Skeletal muscle cell (primary cell): ENCODE measurements at places on chromosomes 4 and X.

GRCh38 chr4:40437741-40438383 lies 102.7 kb downstream of the CHRNA9 start:
- no peak for DNase-seq

DNA sequence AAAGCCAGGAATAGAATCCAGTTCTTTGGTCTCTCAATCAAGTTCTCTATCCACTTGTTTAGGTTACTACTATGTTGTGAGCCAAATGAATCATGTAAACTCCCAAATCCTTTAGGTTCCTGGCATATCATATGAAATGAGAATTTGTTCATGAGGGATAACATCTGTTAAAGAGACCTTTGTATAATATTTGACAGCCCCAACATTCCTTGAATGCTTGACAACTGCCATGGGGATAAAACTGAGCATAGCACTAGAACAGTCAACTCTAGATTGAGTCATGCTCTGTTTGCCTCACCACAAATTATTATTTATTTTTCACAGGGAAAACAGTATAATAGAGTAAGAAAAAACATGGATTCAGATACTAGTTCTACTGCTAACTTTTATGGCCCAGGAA lies 93.3 kb downstream of the NAA11 start:
- peak; percentile 47 for DNase-seq

DNA sequence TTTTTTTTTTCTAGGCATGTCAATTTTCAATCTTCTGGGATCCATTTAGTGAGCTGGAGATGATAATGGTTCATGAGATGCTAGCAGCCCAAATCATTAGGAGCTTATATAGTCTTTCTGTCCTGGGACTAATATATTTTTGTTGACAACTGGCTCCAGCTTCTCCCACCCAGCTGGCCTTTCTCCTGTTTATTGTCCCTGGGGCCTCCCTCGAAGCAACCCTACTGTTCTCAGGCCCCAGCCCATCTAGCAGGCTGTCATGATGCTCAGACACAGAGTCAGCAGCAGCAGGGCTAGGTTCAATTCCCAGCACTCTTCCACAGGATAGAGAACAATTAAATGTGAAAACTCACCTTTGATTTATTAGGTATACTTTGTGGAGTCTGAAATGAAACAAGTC lies 127.6 kb upstream of the MID1 start:
- no peak for DNase-seq

GRCh38 chr4:119048446-119048845 lies 87.2 kb upstream of the MYOZ2 start:
- DNase-seq: no peak

- DNase-seq: no peak
Observed at GRCh38 chr4:23769406-23769805, 120.4 kb downstream of the PPARGC1A start.

DNA sequence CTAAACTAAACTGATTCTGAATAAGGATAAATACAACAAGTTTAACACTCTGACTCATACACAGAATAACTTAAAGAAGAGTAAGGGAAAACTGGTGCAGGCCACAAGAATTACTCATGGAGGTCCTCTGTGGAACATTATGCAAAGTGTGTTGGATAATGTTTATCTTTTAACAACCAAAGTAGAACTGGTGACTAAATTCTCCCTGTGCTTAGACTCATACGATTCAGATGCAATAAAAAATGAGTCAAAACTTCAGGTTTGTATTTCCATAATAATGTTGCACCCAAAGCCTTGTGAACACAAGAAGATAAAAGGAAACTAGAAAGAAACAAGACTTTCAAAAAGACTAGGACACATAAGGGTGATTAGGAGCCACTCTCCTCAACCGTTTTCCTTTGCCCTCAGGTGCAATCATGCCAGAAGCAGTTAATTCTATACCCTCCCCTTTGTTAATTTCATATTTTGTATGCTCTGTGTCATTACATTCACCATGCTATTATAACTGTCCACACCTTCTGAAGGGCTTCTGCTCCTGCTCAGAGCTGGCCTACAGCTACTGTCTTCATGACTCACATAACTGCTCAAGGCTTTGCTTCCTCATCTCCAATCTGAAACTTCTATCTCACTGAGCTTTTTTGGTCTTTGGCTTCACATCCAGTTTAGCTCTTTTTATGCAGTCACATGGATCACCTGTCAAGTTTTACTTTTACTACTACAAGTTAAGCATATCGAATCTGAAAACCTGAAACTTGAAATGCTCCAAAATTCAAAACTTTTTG lies 60.2 kb downstream of the KCNIP4 start:
- DNase-seq: peak; percentile 83

GRCh38 chr4:665751-666435 lies 8.2 kb downstream of the ATP5ME start:
- DNase-seq: no peak

- DNase-seq: no peak
Observed at GRCh38 chr4:6087669-6088341, 69.6 kb upstream of the C4orf50 start.

DNA sequence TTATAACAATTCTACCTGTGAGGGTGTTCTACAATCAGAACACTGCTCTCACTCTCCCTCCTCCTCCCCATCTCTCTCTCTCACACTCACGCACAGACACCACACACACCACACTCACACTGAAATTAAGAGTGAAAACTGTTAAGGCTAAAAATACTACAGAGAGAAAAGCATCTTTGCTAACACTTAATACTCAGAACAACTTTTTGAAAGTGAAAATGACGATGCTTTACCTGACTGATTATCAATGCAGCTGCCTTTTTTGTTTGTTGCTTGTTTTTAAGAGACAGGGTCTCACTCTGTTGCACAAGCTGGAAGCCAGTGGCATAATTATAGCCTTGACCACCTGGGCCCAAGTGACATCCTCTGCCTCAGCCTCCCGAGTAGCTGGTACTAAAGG lies 222.4 kb downstream of the APBB2 start:
- no peak for DNase-seq

DNA sequence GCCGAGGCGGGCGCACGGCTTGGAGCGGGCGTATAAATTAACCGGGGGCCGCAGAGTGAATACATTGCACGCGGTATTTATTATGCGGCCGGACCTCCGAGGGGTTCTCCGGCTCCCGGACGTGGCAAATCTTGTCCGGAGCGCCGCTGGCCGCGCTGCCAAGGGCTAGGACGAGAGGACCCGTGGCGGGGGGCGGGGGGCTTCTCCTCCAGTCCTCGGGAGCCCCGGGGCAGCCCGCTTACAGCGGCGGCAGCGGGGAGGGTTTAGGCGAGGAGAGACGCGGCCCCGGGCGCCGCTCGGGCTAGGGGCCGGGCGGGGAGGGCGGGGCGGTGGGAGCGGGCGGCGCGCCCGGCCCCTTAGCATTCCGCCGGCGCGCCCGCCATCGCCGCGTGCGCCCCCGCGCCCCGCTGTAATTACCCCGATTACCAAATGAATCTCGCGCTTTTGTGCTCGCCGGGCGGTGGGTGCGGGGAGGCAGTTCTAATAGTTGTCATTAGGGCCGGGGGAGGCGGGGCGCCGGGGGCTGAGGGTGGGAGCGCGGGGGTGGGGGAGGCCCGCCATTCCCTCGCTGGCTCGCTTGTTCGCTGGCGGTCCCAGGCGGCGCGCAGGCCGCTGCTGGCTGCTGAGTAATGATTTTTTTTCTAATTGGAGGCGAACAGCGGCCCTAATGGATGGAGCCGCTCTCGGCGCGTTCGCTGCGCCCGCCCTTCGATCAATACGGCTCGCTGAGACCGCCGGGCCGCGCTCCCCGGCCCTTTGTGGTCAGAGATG lies 276.6 kb downstream of the BCOR start:
- DNase-seq: no peak

GRCh38 chr4:42371305-42372252 lies 25.7 kb upstream of the SHISA3 start:
- DNase-seq: peak; percentile 25

DNA sequence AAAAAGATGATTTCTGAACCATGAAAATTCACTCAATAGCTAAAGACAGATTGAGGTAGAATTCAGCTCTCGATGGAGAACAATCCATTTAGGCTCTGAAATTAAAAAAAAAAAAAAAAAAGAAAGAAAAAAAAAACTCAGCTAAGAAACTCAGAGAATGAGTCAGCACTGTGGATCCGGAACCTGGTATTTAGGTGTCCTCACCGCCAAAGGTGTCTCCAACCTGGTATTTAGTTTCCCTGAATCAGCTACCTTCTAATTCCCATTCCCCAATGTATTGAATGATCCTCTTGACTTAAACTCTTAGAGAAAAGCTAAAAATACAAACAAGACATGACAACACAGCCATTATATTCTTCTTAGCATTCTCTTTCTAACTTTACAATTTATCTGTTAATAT lies 150.3 kb upstream of the RASGEF1B start:
- DNase-seq: no peak

- no peak for DNase-seq
Observed at GRCh38 chr4:121939690-121940089, 12.2 kb downstream of the TRPC3 start.
